ENCODE measurements at places on chromosomes 12 and 14.

- DNase-seq = no peak
These were observed 660.8 kb downstream of the TMEM121 start for GRCh38 chr14:106187216-106187615.

GRCh38 chr14:63677891-63678379 is 36.3 kb upstream of the WDR89 start:
- DNase-seq = no peak

DNA sequence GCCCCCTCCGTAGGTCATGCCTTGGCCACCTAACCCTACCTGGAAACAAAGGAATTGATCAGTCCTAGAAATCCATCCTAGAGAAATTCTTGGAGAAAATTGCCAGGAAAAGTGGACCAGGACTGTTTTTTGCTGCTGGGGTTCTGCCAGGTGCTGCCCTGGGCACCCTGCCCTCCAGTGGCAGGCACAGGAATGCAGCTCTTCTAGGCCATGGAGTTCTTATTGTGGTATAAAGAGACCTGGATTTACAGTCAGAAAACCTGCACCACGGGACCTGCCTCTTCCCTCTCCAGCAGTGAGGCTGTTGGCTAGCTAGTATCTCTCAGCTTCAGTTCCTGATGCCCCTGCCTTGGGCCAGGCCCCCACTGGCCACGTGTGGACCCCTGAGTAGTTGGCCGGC is 59.7 kb downstream of the SLC24A4 start:
- no peak for DNase-seq

DNA sequence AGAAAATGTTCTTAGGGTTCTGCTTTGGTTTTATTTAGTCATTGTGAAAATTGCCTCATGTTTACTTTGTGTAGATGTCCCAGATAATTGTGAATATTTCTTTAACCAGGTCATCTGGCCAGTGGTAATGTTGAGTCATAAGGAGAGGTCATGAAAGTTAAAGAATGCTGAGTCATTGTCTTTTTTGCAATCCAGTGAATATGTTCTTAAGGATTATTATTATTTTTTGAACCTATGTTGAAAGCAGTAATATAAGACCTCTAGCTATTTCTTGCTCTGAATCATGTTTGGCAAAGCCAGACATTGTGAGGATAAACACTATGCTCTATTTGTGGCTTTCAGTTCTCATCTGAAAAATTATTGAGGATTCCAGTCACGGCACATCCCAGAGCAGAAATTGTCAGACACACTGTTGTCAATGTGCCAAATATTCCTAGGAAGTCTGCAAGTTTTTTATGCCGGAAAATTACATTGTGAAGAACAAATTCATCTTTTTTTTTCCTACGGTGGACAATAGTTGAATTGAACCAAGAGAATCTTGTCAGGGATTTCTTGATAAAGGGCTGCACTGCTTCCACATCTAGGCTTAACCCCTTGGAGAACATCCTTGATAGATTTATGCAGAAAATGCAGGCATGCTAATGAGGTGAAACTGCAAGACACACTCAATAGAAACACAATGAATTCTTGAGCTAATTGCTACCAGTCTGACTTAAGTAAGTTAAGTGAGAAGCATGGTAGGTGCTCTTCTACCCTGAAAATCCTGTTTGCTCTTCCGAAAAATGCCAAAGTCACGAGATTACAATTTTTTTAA is 369.6 kb downstream of the ATP23 start:
- DNase-seq = no peak

- no peak for DNase-seq
These were observed 14.5 kb downstream of the RNASE3 start for GRCh38 chr14:20905676-20906075.

DNA sequence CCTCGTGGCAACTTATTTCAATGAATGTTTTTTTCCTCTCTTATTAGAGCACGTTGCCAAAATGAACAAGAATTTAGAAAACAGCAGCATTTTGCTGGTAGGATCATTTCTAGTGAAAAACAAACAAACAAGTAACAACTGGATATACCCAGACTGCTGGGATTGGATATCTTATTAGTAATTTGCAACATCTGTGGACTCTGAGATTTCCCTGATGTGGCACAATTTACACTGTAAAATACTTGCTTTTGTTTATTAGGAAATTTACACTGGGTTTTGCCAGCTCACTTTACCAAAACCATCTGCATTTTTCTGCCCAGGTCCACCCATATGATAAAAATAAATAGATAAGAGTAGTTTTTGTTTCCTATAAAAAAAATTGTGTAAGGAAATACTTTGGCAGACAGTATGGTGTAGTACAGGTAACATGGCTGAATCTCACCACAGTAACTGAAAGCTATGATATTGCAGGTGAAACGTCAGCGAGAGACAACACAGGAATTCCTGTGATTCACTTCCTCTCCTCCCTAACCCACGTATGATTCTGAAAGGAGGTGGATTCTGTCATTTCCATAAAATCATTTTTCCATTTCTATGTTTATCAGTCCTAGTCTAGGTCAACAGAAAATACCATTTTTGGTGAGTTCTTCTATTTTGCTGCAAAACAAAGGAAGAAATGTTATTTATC is 176.2 kb upstream of the NOVA1 start:
- DNase-seq = no peak

- DNase-seq = no peak
These were observed 448.6 kb downstream of the FUT8 start for GRCh38 chr14:65860956-65861611.

DNA sequence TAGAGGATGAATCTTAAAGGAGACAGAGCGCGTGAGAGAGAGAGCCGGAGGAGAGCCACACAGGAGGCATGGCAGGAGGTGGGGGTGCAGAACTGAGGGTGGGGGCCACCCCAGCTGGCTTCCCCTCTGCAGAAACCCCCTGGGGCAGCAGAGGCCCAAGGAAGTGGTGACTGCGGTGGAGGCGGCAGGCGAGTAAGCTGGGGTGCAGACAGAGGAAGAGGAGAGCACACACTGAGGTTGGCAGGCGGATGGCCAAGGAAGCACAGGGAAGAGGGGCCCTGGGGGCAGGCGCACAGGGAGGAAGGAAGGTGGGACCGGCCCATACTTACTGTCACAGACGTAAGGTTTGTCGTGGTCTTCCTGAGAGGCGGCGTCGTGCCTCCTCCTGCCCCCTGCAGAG is 179.8 kb downstream of the DPF3 start:
- DNase-seq = peak; percentile 24

- DNase-seq = no peak
These were observed 75.9 kb downstream of the TMEM121 start for GRCh38 chr14:105602243-105602750.

GRCh38 chr14:54085841-54086240 is 129.2 kb upstream of the BMP4 start:
- no peak for DNase-seq

Measured in activated CD4-positive, alpha-beta T cell treated with anti-CD3 and anti-CD28 coated beads, Interleukin-2, amount 50 U/mL, for 16 hours (primary cell).